ENCODE measurements at places on chromosomes 4 and X.

GRCh38 chr4:137069473-137069872 lies 462.8 kb downstream of the PCDH18 start:
- DNase-seq = no peak

DNA sequence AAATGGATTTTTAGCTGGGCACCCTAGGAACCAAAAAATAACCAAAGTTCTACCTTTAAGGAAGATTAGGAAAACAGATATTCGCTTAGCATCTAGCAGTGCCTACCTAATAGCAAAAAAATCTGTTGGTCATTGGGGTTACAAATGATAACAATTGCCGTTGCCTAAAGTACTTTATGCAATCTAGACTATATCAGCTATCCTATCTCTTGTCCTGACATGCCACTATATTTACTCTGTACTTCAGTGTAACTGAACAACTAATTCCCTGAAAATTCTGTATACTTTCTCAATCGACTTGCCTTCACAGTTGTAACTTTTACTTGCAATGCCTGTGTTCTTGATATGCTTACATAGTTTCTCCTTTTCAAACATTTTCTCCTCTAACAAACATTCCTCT lies 282.9 kb upstream of the PCDH7 start:
- DNase-seq = no peak

- DNase-seq = no peak
These were observed 84.4 kb downstream of the STOX2 start for GRCh38 chr4:183989461-183989860.

- no peak for DNase-seq
These were observed 36.1 kb downstream of the DMD start for GRCh38 chrX:33175201-33175600.

DNA sequence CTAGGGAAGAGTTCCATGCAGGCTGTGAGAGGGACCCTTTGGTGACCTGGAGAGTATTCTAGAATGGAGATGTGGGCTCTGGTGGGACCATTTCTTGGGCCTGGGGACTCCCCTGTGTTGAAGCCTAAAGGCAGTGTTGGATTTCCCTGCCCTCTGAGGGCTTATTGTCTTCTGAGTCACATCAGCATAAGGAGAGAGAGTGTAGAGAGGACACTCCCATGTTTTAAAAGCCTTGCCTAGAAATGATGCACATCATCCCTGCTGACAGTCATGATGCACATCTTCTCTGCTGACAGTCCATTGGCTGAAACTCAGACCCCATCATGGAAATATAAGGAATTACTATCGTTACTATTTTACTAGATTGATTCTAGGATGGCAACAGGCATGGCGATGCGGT lies 51.9 kb downstream of the FAM114A1 start:
- no peak for DNase-seq

GRCh38 chr4:184675018-184675417 lies 25.5 kb downstream of the PRIMPOL start:
- no peak for DNase-seq

- DNase-seq = no peak
These were observed 65.6 kb downstream of the ATXN3L start for GRCh38 chrX:13254076-13254785.

- no peak for DNase-seq
These were observed 25.5 kb downstream of the PALLD start for GRCh38 chr4:168522356-168522755.

DNA sequence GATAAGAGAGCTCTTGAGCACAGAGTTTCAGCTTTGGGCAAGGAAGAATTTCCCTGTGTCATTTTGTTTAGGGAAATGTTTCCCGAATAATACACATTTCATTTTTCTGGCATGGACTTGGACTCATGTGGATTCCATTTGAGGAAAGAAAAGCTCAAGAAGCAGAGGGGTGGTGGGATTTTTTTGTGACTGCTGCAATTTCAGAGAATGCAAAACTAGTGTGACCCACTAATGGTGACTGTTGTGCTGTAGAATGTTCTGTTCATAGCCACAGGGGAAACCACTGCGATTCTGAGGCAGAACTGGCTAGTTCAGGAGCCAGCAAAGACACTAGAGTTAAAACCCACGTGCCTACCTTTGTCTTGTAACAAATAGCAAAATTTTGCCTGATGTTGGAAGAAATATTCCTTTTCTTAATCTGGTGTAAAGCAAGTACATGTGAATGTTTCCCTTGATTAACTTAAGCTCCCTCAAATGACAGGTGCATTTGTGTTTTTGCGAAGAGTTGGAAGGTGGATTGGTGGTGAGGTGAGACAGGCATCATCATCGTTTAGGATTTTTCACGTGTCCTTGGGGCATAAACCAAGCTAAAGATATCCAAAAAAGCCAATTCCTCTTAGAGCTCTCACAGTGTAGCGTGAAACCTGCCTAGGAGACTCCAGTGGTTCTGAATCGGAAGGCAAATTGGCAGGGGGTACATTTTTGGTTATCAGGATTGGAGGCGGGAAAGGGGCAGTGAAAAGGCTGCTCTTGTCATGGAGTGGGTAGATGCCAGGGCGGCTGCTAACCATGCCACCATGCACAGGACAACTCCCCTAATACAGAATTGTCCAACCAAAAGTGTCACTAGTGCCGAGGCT lies 38.0 kb upstream of the FAM9C start:
- no peak for DNase-seq

- DNase-seq = no peak
These were observed 116.6 kb downstream of the SH2D1A start for GRCh38 chrX:124462931-124463330.

- DNase-seq = no peak
These were observed 15.6 kb upstream of the ADH4 start for GRCh38 chr4:99159699-99160098.

DNA sequence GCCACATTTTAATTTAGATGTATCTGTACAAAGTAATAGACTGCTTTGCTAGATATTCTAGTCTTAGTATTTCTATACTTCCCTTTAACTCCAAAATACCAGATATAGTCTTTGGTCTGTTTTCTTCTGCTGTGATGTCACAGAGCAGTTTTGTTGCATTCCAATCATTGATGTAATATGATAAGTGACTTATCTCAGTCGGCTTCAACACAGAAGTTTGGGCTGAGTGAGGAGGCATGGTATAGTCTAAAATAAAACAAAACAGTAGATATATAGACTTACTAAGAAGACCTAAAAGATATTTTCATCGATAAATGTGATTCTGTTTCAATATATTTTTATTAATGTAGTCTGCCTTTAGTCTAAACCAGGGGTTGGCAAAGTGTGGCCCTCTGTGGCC lies 169.9 kb downstream of the DCK start:
- no peak for DNase-seq

GRCh38 chr4:173564461-173564860 lies 34.4 kb upstream of the HAND2 start:
- DNase-seq = no peak

GRCh38 chr4:180615746-180616145 lies 1627.5 kb upstream of the TENM3 start:
- no peak for DNase-seq

DNA sequence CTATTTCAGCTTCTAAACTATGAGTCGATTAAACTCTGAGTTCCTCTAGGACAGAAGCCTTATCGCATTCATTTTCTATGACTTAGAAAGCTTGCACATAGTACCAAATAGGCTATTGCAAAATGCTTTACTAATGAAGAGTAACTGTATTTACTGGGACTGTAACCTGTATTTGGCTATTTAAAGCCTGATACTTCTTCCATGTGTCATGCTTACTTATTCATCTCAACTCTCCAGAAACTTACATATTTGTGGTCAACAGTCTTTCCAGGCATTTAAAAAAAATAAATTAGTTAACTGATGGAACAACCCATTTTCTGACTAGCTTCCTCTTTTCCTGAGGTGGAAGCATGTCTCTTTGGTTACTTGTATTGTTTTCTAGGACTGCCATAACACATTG lies 467.9 kb downstream of the PCDH11X start:
- DNase-seq = no peak

DNA sequence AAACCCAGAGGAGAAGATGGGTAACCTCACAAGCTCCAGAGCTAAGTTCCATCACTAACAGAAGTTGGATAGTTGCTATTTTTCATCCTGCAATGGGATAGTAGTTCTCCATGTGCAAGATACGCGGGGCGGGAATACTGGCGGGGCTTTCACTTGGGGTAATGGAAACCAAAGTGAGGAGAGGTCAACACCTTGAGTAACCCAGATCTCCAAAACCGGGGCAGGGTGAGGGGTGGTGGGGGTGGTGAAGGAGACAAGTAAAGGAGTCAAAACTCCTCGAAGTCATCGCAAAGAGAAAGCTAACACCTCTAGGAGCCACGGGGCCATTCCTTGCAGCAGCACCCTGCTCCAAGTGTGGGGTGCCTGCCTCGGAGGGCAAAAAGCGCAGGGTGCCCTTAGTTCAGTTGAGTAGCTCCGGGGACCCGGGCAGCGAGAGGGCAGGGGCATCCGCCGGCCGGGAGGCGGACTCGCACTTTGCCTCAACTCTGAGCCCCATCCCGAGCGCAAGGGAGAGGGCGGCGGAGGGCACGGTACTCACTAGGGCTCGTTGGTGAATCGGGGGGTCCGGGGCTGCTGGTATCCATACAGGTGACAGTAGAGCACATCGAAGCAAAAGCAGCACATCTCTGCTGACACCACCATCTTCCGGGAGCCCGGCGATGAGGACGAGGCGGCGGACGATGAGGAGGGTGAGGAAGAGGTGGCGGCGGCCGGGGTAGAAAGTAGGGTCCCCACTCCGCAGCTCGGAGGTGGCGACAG lies 645 bp downstream of the AMMECR1 start:
- no peak for DNase-seq

- DNase-seq = no peak
These were observed 62.1 kb downstream of the GPRIN3 start for GRCh38 chr4:89245459-89245858.

DNA sequence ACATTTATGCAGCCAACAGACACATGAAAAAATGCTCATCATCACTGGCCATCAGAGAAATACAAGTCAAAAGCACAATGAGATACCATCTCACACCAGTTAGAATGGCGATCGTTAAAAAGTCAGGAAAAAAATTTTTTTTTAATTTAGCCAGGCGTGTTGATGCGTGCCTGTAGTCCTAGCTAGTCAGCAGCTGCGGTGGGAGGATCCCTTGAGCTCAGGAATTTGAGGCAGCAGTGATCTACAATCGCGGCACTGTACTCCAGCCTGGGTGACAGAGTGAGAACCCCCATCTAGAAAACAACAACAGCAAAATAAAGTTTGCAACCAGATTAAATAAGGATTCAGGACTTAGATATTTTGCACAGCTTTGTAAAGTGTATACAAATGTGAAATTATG lies 65.7 kb upstream of the ALG13 start:
- DNase-seq = no peak

DNA sequence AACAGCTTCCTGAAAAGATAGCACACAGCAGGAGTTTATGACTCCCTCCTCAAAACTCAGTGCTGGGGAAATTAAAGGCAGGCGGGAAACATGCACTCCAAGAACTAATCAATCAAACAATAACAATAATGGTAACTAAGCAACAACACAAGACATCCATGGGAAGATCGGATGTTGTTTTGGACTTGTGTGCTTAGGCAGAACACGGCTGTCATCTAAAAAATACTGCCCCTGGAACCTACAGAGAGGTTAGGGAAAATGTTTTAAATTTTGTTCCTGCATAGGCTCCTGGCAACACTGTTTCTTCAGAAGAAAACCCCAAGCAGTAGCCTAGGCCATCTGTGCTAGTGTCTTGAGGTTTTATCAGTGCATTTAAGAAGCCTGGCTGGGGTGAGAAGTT lies 1378.2 kb downstream of the STIM2 start:
- DNase-seq = no peak

DNA sequence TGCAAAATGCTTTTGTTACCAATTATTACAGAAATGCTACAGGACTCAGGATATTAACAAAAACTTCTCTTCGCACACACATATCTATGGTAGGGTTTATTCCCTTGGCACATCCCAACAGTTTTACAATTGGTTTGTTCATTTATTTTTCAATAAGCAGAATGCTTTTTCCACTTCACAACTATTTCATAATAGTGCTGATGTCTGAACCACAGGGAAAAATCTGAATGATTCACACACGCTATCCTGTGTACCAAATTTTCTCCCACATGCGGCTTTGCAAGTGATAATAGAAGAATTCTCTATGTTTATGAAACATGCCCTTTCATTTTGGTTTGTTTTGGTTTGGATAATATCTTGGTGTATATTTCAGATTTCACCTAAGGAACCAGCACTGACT lies 725.7 kb upstream of the TENM3 start:
- DNase-seq = no peak

GRCh38 chr4:42653626-42654560 lies 3.0 kb downstream of the ATP8A1 start:
- no peak for DNase-seq

GRCh38 chrX:1397001-1397400 lies 5.1 kb upstream of the SLC25A6 start:
- no peak for DNase-seq

- DNase-seq = no peak
These were observed 63.6 kb downstream of the STARD8 start for GRCh38 chrX:68710870-68711576.

Measured in brain pericyte (primary cell).